CD8-positive, alpha-beta memory T cell (primary cell): ENCODE measurements at places on chromosomes 1 and 21.

GRCh38 chr1:116496380-116496779 lies 74.4 kb downstream of the CD58 start:
- no peak for DNase-seq

DNA sequence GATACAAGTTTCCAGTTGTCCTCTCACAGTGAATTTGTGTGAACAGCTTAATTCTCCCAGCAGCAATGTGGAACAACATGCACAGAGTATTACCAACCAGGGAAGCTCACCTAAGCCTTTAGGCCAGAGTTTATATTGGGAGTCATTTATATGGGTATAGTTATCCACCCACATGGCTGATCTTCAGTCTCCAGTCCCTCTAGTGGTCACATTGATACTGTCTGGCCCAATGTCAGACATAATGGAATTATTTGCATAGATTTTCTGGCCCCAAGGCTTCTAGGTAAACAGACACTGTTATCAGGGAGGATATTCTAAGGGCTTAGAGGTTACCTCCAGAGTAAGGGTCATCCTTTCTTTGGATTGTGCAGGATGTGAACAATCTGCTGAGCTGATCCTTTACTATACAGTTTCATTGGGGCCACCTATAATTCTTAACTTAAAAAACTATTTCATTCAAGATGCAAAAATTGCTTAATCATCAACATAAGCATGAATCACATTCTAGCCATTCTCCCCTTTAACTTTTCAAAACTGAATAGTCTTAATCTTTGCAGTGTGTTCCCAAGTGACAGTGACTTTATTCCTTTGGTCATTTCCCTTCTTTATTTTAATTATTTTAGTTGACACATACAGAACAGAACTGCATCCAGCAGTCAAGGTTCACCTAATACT lies 210.9 kb downstream of the LTN1 start:
- DNase-seq: no peak

GRCh38 chr1:147721716-147722115 lies 38.7 kb downstream of the GJA5 start:
- DNase-seq: no peak

DNA sequence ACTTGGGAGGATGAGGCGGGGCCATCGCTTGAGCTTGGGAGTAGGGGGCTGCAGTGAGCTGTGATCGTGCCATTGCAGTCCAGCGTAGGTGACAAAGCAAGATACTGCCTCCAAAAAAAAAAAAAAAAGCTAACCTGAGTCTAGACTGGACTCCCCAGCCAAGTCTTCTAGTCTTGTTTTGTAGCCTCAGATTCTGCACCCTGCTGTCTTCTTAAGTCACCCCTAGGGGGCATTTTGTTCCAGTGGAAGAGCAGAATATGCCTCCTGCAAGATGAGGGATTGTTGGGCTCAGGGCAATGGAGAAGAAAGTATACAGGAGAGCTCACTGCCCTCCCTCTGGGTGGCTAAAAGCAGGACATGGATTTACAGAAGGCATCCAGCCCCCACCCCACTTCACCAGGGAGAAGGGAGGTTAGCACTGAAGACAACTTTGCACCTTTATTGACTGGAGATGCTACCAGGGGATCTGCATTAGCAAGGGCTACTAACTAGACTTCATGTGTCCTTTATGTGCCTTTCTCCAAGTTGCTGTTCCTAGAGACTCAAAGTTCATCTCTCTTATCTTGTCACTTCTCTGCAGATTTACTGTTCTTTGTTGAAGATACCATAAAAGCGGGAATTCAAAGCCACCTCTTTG lies 15.3 kb upstream of the RNF187 start:
- peak; percentile 24 for DNase-seq

- DNase-seq: no peak
Measured at GRCh38 chr1:180156631-180157091, 2.0 kb downstream of the QSOX1 start.

DNA sequence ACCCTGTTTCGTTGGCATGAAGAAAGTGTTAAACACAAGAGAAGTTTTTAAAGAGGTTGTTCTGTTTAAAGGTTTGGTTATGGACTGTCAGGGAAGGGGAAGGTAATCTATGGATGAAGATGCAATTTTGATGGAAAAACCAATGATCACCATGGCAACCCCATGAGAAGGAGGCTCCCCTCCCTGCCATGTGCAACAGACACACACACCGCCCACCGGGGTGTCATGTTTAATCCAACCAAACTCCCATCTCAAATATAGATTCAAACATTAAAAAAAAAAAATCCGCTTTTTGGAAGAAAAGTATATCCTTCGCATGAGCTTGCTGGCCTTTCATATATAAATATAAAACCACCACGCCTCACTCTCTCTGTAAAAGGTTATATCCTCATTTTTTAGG lies 80.9 kb upstream of the KRTAP19-8 start:
- no peak for DNase-seq
